ENCODE measurements at places on chromosomes 12 and 14. TPM values are rescaled to one million over a fixed set of nuclear protein-coding genes. Genes with fewer than 3 reads are reported as not detected.

- ATAC-seq = peak; percentile 90
Measured at GRCh38 chr14:24398653-24399446, at the start of gene NYNRIN. NYNRIN (plus strand) TSS chr14:24399003; CDS start chr14:24399247, 244 bp downstream.

The KRT71 gene
- 0.14 TPM for total RNA-seq

GRCh38 chr14:35004839-35005238 lies 22.0 kb downstream of the SRP54 start:
- no peak for ATAC-seq

GRCh38 chr12:52090291-52090690 lies 10.8 kb downstream of the SMIM41 start:
- ATAC-seq = no peak

All from motor neuron (in vitro differentiated cells).